ENCODE measurements at places on chromosomes 2 and 18.

DNA sequence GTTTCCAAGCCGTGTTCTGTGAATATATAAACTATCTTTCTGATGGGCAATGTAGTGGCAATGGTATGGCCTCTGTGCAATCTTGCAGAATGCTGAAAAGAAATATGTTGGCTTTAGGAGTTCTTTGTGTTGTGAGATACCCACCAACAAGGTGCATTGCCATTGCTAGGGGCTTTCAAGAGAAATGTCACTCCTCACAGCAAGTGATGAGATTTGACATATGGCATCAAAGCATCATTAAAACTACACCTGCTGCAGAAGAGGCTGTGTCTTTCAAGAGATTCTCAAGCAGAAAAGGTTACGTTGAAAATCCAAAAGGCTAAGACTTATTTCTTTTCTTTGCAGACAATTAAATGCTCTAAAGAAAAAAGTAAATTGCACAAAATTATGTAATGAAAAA, 1110.8 kb downstream of the CBLN2 start:
- no peak for DNase-seq

- no peak for DNase-seq
Observed at GRCh38 chr2:48479915-48480314, 50.0 kb upstream of the STON1 start.

- no peak for DNase-seq
Observed at GRCh38 chr2:208369091-208369490, 37.5 kb upstream of the PTH2R start.

DNA sequence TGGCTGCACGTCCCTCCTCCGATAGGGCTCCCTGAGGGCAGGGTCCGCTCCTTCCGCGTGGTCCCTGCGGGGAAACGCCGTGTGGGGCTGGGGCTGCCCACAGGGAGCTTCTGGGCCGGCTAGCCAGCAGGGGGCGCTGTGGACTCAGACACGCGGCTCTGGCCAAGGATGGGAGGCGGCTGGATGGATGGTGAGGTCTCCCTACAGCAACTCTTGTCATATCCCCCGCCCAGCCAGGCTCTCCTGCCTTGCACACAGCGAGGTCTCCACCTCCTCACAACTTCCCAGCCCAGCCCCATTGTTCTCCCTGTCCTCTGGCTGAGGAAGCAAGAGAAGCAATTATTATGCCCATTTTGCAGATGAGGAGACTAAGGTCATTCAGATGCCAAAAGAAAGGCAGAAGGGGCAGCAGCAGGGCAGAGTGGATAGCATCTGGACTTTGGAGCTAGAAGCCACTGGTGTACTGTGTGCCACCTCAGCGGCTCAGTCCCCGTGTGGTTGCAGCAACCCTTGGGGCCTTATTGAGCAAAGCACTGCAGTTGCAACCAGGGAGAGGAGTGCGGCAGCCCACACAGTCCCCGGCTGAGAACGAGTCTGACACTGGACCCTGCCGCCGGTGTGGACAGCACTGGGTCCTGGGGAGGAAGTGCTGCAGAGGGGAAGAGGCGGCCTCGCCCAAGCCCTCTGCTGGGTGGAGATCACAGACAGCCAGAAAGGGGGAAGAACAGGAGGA, 99.0 kb downstream of the ZFP36L2 start:
- DNase-seq, result peak; percentile 35

DNA sequence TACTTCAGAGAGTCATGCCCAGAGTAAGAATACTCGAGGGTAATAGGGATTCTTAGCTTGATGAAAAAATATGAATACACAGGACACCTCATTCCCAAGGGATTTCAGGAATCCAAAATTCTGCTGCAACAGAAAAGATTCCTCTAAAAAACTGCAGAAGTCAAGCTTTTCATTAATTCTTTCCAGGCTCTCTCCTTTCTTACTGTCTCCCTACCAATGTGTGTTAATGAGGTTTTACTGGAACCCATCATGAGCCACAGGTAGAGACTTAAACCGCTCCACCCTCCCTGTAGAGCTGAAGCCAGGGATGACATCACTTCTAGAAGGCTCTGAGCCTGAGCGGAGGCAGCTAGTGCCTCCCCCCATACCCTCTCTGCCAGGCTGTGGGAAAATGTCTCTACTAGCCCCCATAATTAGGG, 3.4 kb downstream of the SDC1 start:
- no peak for DNase-seq

GRCh38 chr2:105072039-105072438, 34.2 kb downstream of the MRPS9 start:
- DNase-seq, result no peak

DNA sequence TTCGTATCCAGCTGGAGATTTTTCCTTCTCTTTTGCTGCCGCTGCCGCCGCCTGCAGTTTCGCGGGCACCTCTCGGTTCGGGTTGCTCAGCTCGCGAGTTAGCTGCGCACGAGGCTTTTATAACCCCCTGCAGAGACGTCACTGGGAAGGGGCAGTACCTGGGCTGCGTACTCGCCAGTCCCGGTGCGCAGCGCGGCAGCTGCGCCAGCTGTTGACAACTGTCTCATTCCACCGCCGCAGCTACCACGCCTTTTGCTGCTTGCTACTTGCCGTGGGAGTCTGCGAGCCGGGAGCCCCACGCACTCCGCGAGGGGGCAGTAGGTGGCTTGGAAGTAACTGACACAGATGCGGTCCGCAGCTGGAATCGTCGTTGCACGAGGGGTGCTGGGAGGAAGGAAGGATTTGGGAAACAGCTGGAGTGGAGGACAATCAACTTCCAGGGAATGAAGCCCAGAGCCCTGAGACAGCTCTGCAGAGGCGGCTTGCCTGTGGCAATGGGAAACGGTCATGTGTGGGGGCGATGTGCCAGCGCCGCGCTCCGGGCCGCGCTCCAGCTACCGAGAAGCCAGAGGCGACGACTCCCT, at the start of gene TACR1:
Gene TACR1 (minus strand): TSS at position 93 of the 584 bp plus-strand sequence. CDS start 586 bp downstream, outside the sequence.
- DNase-seq, result no peak

- DNase-seq, result no peak
Observed at GRCh38 chr2:68770271-68771111, 35.9 kb downstream of the ARHGAP25 start.

GRCh38 chr18:61679836-61680235, 213.0 kb downstream of the RNF152 start:
- DNase-seq, result no peak

DNA sequence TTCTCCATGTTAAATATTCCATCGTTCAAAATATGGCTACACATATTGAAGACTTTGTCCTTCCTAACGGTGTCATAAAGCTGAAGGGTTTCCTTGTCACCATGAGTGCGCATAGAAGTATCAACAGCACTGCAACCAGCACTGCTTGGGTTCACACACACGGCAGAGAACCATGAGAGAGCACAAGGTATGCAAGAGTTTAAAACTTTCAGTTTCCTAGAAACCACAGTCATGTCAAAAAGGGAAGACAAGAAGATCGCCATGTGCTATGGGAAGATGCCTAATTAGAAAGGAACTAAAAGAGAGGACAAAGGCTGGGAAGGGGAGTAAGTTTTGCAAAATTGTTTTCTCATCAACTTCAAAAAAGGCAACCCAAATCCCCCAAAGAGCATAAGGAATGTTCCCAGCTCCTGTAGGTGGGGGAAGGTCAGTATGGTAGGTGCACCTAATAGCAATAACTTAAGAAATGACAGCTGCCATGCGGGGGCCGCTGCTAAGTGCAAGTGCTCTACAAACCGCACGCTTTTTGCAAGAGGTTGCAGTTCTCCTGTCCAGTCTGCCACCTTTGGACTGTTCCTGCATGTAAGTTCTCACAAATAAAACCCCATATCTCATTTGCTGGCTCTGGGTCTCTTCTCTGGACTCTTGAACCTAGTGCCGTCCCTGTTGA, 136.8 kb downstream of the TMEM163 start:
- no peak for DNase-seq

- DNase-seq, result no peak
Observed at GRCh38 chr2:136248242-136248641, 130.3 kb upstream of the CXCR4 start.

GRCh38 chr2:179569831-179570233, 291.6 kb downstream of the ZNF385B start:
- DNase-seq, result no peak

- DNase-seq, result no peak
Observed at GRCh38 chr2:121309801-121310200, 24.8 kb upstream of the TFCP2L1 start.

DNA sequence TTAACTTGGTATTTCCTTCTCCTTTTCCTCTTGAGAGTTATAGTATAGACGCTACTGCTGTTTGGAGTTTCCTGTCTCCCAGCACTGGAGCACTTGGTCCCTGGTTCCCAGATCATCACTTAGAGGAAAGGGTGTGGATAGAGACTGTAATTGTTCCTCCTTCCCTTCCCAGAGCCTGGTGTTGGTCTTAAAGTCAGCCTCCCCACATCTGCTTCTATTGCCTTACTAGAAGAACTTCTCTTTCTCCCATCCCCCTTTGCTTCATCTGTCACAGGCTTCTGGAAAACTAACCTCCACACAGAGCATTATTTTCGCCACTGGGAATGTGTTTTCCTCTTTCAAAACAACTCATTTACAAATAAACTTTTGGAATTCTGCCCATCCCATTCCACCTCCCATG, 131.0 kb downstream of the CCDC85A start:
- no peak for DNase-seq

- DNase-seq, result no peak
Observed at GRCh38 chr2:236298924-236299475, 34.8 kb upstream of the ASB18 start.

DNA sequence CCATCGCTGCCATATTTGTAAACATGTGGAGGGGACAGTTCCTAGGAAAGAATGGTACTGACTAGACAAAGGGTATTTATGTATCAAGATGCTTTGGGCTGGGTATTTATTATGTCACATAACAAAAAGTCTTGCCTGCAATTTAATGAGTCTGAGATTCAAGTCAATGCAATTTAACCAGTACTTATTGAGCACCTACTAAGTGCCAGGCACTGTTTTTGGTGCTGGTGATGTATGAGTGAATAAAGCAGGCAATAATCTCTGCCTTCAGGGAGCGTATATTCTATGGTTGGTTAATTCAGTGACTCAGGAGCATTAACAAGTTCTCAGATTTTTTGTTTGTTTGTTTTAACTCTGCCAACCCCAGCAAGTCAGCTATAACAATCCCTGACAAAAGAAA, 24.6 kb upstream of the ACVR1 start:
- no peak for DNase-seq

DNA sequence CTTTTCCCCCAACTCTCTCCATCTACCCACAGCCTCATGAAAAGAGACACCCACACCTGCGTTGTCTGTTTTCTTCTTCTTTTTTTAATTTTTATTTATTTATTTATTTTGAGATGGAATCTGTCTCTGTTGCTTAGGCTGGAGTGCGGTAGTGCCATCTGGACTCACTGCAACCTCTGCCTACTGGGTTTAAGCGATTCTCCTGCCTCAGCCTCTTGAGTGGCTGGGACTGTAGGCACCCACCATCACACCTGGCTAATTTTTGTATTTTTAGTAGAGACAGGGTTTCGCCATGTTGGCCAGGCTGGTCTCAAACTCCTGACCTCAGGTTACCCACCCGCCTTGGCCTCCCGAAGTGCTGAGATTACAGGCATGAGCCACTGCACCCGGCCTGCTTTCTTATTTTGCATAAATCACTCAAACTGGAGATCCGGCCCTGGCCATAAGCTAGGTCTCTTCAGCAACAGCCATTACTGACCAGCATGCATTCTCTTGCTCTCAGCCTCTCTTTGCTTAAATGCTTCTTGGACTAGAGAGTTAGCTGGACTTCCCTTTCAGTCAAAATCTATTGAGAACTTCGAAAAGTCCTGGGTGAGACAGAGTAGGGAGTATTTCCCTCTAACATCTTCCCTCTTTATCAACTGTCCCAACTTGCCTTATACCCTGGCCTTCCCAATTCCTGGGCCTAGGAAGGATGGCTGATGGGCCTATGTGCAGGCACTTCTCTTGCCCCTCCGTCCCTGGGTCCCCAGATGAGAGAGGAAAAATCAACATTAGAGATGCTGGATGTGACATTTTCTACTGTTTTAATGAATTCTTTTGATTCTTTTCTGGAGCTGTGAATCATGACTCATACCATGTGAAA, 27.3 kb downstream of the MYCN start:
- no peak for DNase-seq

- no peak for DNase-seq
Observed at GRCh38 chr2:162091325-162092007, 17.5 kb upstream of the DPP4 start.

GRCh38 chr2:141770530-141770929, 360.3 kb downstream of the LRP1B start:
- no peak for DNase-seq

DNA sequence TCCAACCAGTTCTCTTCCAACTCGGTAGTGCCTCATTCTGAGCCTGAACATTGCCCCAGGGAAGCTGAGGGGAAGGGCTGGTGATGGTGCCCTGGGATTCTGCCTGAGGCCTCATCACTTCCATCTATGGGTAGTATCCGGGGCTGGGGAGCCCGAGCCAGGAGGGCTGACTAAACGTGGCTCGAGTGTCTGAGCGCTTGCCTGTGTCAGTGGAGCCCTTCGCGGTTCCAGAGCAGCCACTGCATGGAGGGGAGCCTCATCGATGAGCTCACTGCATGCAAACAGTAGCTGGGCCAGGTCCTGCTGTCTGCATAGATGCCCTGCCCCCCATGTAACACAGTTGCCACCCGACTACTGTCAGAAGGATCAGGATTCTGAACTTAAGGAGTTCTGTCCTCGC, 129.3 kb downstream of the GLI2 start:
- no peak for DNase-seq

DNA sequence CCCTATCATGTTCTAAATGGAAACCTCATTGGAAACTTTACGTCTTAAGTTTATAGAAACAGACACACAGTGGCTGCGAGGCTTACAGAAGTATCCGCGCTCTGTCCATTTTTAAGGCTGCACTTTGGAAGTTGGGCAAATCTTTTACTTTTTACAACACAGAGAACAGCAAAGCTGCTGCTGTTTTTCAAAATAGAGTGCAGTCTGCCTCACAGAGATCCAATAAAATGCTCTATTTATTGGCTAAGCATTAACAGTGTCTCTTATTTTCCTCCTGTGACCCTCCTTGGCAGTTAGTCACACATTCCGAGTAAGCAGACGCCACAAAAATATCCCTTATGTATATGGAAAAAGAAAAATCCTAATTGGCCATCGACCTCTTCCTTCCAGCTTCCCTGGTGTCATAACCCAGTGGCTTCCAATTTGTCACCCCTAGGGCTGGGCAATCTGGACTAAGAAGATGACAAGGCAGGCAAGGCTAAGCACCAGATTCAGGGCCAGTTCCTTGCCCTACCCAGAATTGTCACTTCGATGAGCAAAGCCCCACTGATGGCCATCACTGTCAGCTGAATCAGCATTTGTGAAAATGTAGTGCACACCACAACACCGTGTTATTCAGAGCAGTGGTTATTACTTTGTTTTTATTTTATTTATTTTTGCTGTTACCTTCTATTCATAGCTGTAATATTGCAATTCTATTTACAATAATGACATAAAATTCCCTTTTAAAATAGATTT, 47.7 kb upstream of the MEIS1 start:
- DNase-seq, result no peak

DNA sequence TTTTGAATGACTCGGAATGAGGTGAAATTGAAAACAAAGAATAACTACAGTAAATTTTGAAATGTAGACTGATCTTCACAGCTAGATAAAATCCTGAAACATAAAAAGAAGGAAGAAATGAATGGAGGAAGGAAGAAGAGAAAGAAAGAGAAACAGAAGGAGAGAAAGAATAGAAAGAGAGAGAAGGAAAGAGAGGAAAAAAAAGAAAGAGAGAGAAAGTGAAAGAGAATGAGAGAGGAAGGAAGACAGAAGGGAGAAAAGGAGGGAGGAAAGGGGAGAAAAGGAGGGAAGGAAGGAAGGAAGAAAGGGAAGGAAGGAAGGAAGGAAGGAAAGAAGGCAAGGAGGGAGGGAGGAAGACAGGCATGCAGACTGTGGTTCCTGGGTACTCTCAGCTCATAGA, 982.6 kb downstream of the BCL11A start:
- DNase-seq, result no peak

- DNase-seq, result no peak
Observed at GRCh38 chr2:42060718-42061619, 13.1 kb downstream of the PKDCC start.

GRCh38 chr2:189192766-189193165, 13.2 kb upstream of the COL5A2 start:
- no peak for DNase-seq
